Activated CD4-positive, alpha-beta T cell treated with anti-CD3 and anti-CD28 coated beads for 36 hours (primary cell): ENCODE measurements at places on chromosomes 12 and 14.

DNA sequence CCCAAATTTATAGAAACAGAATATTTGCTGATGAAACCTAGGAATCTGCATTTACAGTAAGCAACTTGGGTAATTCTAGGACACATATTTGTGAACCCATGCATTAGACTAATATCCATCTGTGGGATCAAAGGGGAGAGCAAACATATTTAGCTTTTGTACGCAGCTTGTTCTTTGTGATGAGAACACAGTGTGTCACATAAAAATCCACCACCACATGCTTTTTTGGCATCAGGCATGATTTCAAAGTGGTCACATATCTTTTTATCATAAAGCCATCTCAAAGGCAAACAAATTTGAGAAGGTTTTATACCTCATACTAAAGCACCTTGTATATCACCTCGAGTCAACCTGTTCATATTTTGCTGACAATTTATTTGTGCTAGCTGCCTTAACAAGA, 15.7 kb downstream of the DNAL1 start:
- no peak for DNase-seq

DNA sequence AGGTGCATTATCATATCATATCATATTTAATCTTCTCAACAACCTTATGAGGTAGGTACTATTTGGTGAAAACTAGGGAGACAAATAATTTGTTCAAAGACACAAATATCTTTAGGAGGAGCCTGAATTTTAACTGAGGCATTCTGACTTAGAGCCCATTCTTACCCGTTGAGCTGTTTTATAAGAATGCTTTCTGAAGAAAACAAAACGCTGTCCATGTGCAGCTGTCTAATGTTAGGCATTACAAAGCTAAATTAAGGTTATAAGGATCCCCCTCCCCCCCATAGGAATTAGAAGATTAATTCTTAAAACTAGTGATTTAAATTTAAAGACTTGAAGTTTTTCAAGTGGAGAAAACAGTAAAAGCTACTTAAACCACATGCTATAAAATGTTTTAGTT, 6.4 kb downstream of the KTN1 start:
- no peak for DNase-seq

GRCh38 chr12:53082637-53083175, 3.5 kb upstream of the SPRYD3 start:
- DNase-seq: no peak

GRCh38 chr14:76462330-76462729, 86.4 kb downstream of the ESRRB start:
- no peak for DNase-seq

DNA sequence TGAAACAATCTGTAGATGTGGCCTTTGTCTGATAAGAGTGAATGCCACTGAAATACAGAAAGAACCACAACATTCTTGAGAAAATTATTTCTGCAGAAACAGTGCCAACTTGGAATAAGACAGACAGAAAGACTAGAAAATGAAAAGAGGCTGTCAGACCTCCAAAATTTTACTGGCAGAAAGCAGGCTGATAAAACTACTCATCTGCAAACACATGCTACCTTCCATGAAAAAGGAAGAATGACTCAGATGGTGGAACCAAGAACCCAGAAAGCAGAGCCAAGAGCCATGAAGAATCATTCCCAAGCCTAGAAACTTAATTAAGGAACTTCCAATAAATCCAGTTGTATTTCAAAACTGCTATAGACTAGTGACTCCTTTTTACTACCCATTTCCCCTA, 31.9 kb upstream of the OSBPL8 start:
- DNase-seq: no peak

- peak; percentile 63 for DNase-seq
Measured at GRCh38 chr12:460261-461230, 807 bp downstream of the B4GALNT3 start.

DNA sequence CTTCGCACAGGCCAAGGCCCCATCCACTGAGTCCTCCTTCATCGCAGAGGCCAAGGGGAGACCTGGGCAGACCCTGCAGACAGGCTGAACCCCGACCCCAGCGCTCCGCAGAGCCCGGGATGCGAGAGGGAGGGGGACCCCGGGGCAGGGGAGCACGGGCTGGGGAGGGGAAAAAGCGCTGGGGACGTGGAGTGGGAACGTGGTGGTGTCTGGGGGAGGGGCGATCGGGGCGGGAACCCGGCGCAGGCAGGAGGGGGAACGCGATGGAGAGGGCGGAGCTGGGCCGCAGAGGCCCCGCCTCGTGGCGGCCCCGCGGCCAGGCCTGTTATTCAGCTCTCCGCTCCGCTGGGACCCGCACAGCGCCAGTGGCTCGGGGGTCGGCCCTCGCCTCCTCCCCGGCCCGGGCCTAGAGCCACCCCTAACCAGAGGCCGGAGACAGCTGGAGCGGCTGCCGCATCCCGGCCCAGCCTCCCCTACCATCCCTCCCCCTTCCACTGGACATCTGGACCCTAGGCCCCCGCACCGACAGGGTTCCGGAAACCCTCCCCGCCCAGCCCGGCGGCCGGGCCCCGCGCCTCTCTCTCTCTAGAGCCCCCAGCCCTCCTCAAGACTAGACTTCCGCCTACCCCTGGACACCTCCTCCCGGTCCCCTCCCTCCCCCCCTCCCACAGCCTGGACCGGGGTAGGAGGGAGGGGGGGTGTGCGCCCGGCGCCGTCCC, at the start of gene ARHGEF25:
Gene ARHGEF25 (plus strand): TSS at position 328 of the 719 bp plus-strand sequence. CDS start 460 bp downstream, outside the sequence.
- peak; percentile 74 for DNase-seq

- DNase-seq: no peak
Measured at GRCh38 chr12:44960423-44960822, 84.3 kb upstream of the NELL2 start.

- no peak for DNase-seq
Measured at GRCh38 chr12:23337213-23337612, 612.3 kb downstream of the SOX5 start.

GRCh38 chr12:4978737-4979136, 64.9 kb upstream of the KCNA5 start:
- no peak for DNase-seq

DNA sequence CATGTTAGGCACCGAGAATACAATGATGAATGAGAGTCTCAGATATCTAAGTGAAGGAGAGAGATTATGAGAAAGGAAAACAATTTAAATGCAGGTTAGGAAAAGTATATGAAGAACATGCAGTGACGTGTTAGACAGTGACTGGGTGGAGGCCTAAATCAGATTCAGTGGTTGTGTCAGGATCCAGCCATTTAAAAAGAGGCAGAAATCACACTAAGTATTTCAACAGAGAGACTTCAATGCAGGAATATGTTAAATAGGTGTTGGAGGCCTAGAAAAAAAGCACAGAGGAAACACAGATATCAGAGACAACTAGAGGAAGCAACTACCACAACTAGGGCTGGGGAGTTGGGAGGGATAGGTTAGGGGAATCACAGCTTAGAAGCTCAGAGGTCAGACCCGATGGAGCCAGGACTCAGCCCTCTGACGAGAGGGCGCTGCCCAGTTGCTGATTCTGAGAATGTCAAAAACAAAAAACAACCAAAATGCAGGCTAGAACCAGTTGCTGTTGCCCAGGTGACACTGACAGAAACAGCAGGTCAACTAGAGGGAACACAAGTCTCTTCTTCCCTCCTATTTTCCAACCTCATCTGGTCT, 3.0 kb upstream of the GARIN2 start:
- DNase-seq: no peak

DNA sequence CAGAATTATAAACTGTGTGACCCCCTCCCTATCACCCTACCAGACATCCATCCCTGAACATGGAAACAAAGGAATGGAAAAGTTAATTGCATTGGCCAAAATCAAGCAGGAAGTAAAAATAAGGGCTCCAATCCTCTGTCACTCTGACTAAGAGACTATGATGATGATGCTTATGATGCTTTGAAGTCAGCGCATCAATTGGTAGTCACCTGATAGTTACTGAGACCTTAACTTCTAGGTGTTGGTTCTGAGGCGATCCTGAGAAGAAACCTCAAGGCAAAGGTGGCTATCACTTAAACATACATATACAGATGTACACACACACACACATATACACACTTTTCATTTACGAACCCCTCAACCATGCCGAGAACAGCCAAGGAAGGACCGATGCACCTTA, 6.6 kb downstream of the ITPR2 start:
- DNase-seq: no peak

GRCh38 chr12:83185241-83185640, 498.5 kb downstream of the TMTC2 start:
- DNase-seq: no peak

DNA sequence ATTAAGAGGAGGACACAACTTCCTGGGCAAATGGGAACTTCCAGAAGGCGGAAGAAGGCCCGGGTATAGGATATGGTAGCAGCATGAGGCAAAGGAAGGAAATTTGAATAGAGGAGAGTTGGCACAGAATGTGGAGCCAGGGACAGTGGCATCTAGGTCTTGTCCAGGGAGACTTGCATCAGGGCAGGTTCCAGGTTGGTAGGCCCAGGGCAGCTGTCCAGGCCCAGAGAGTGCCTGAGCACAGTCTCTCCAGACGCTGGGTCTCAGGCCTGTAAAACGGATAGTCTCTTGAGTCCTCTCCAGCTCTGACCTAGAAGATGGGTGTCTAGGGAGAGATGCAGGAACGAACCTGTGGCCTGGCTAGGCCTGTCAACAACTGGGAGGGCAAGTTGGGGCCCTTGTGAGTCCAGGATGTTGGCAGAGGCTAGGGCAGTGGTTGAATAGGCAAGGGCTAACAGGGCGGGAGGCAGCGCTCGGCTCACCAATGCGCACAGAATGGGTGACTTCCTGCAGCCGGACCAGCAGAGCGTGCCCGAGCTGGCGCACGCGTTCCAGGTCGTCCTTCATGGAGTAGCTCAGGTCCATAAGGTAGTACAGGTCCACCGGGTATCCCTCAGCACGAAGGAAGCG, 9.9 kb downstream of the ITGB7 start:
- DNase-seq: no peak

GRCh38 chr12:124809878-124810277, 53.8 kb downstream of the SCARB1 start:
- DNase-seq: no peak

DNA sequence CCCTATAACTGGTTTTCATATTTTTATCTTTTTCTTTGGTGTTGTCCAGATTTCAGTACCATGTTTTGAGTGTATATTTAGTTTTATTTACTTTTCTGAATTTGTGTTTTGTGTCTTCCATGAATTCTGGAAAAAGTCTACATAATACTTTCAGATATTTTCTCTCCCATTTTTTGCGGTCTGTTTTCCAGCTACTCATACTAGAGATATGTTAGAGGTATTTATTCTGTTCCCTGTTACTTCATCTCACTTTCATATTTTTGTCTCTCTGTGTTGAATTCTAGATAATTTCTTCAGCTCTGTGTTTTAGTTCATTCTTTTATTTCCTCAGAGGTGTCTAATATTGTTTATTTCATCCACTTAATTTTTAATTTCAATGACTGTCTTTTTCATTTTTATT, 74.2 kb downstream of the IFT81 start:
- DNase-seq: no peak

- no peak for DNase-seq
Measured at GRCh38 chr12:31507966-31508365, 83.0 kb downstream of the DENND5B start.

- DNase-seq: no peak
Measured at GRCh38 chr12:90029317-90029716, 320.7 kb upstream of the ATP2B1 start.

DNA sequence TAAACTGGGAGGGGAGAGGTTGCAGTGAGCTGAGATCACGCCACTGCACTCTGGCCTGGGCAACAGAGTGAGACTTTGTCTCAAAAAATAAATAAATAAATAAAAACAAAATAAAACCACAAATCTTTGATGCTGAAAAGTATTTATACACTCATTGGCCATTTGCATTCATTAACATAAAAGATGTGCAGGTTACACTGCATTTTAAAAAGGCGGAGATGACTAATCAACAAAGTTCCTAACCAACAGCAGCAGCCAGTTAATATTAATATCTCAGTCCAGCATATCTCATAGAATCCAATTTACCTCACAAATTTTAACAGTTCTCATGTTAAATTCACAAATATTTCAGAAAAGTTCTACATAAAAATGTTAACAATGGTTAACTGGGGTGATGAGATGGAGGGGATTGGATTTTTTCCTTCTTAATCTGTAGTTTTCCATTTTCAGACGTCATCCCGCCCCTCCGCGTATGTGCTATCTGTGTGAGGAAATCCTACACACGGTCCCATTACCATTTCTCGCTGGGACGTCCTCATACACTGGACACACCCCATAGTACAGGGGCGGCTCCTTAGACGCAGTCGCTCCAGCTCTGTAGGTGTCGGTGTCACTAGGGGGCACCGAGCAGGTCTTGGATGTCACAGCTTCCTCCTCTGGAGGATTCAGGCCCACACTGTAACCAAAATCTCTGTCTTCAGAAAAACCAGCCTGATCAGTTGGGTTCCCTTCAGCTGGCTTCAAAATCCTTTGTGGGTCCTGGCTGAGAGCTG, 7.3 kb downstream of the ANKLE2 start:
- DNase-seq: no peak

DNA sequence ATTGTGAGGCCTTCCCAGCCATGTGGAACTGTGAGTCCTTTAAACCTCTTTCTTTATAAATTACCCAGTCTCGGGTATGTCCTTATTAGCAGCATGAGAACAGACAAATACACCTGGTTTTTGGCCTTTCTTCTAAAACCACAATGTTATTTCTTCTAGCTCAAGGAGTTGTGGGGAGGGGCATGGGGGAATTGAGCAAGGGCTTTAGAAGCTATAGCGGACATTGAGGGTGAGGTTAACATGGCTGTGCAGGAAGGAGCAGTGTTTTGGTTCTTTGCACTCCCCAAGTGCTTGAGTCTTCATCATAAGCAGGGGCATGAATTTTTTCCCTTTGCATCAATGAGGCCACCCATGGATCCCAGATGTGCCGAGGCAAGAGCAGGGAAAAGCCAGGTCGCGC, 86.8 kb downstream of the SPRING1 start:
- no peak for DNase-seq

DNA sequence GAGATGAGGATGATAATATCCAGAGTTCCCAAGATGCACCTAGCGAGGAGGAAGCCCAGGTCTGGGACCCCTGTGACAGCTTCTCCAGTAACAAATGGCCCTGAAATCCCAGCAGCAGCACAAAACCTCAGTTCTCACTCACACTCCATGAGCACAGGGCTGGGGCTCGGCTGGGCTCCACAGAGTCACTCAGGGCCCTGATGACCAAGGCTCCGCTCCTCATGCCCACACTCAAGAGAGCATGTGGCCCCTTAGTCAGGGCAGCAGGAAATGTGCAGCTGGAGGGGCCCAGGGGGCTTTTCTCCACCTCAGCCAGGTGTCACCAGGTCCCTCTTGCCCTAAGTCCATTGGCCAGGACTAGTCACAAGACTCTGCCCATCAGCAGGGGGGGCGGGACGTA, 242.7 kb upstream of the SFSWAP start:
- DNase-seq: no peak

- DNase-seq: no peak
Measured at GRCh38 chr12:108378926-108379325, 39.8 kb upstream of the CMKLR1 start.

- DNase-seq: no peak
Measured at GRCh38 chr14:62800577-62800976, 244.7 kb downstream of the KCNH5 start.

- DNase-seq: peak; percentile 57
Measured at GRCh38 chr14:50823051-50823761, 7.8 kb downstream of the NIN start.
